ENCODE measurements at places on chromosomes 6 and 20.

DNA sequence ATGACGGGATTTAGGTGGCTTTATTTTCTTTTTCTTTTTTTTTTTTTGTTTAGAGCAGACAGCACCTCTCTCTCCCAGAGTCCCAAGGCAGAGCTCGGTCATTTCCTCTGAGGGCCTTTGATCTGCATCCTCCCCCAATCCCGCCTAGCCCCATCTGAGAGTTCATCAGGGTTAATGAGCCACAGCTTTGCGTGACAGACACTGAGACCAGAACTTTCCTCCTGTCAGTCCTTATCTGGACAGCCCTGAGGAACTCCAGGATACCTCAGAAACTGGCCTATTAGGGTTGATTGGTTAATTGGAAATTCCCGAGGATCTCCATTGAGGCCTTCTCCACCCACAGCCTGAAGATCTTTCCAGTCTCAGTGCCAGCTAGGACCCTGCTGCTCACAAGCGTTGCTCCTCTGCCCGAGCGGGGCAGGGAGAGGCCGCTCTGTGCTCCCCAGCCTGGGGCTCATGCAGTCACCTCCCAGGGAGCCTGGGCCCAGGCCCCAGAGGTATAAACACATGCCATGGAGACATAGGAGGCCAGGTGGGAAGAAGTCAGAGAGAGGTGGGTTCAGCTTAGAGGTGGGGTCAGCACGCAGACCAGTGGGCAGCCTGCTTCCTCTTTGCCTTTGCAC is 1.4 kb upstream of the LRRN4 start:
- DNase-seq: no peak

GRCh38 chr6:129959358-129959930 is 58.9 kb upstream of the L3MBTL3 start:
- DNase-seq: no peak

DNA sequence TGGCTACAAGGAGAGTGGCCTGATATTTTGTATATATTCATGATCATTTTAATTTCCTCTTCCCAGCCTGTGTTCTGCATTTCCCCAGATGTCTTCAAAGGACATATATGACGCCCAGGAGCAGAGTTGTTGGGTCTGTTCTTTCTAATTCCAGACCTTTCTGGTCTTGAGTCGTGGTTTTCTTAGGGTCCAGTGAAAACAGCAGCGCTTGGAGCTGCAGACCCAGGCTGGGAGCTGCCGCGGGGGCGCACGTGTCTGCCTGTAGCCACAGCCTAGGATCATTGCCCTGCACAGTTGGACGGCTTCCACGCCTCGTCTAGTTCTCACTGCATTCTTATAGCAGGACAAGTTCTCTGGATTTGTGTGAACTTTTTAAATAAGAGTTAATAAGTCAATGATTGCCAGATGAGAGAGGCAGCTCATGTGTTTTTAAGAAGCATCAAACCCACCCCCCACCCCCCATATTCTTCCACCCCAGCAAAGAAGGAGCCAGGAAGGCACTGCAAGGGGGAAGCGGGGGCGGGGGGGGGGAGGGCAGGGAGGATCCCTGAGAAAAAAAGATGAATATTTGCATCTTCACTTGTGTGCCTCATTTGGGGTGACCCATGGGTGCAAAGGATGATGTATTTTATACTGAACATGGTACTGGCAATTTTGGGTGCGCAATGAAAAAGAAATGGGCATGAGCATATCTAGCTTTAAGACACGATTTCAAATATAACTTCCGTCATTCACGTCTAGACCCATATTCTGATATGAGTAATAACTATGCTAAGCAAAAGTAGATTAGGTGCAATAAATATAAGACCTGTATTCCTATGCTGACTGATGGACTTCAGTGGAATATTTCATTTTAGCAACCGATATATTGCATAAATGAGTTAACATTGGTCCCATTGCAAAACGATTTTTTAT is 160.0 kb downstream of the TBXT start:
- no peak for DNase-seq

- DNase-seq: no peak
Measured at GRCh38 chr20:59804871-59805665, 128.4 kb downstream of the SYCP2 start.

- no peak for DNase-seq
Measured at GRCh38 chr6:100382031-100382430, 82.7 kb downstream of the SIM1 start.

DNA sequence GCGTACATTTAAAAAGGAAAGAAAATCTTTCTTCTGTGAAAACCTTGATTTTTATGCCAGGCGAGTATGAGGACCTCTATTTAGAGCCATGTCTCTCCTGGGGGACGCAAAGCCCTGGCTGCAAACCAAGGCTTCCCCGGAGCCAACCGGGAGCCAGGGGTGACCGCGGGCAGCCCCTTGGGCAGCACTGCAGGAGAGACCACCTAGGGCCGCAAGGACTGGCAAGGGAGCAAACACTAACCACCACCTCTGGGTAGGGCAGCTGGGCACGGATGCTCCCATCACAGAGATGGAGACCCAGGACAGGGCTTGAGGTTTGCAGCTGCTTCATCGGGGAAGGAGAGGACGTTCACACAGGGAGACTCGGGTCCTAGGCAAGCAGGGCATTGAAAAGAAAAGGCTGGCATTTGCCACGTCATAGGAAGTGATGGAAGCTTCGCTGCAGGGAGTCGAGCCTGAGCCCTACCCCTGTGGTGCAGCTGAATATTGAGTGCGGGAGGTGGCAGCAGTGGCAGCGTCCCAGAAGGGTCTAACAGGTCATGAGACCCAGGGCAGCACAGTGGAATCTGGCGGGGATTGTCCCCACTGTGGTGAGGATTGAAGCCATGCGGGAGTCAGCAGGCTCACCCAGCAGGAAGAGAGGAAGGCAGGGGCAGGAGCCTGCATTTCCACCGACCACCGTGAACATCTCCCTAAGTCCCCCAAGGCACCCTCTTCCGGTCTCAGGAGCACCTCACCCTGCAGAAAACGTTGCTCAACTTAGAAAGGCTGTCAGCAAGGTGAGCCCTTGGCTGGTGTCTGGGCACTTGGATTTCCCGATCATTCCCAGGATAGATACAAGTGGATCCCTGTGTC is 156.2 kb upstream of the CST7 start:
- no peak for DNase-seq

DNA sequence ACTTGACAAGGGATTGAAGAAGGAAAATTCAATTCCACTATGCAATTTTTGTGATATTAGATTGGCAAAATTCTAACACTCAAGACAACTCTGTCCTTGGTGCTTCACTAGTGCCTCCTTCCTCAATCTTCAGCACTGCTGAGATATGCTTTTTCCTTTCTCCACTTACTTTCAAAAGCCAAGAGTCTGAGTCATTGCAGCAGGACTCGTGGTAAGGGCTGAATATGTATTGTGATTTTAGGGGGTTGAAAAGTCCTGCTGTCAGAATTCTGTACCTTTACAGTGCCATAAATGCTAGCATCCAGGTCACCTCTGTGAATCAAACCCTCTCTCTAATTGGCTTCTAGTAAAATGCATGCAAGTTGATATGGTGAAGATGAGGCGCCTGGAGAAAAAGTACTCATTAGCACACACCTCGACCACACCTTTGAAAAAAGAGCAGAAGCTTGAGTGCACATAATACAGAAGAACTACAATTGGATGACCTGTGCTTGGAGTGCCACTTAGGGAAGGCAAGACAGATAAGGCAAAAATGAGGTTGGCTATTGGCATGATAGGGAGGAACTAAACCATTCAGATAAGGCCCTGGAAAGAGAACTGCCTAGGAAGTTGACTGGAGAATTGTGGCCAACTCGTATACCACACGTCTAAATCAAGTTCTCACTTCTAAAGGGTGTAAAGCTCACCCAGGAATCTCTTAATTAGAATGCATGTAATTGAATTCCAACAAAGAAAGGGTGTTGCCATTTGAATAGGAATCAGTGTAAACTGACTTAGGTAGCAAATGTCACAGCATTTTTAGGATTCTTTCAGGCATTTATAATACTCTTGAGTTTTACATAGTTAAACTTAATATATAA is 43.6 kb upstream of the FAM83B start:
- no peak for DNase-seq

- no peak for DNase-seq
Measured at GRCh38 chr6:24493945-24494820, 586 bp upstream of the ALDH5A1 start.

- DNase-seq: no peak
Measured at GRCh38 chr6:45486736-45487135, 109.0 kb upstream of the SUPT3H start.

- DNase-seq: no peak
Measured at GRCh38 chr6:118867181-118867580, 26.8 kb upstream of the ASF1A start.

DNA sequence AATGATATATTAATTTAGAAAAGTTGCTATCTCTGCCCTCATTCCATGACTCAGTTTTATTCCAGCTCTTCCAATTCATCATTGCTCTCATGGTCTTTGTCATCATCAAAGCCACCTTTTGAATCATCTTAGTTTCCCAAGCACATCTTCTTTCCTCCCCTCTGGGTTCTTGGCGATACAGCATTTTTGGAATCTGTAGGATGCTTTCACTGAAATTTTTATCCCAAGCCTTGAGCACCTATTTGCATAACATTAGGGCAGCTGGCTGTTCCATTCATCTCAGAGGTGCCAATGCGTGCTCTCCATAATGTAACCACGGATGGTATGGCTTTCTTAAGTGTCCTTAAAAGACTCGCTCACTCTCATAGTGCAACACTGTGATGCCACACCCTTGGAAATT is 100.4 kb downstream of the SNX5 start:
- no peak for DNase-seq

- no peak for DNase-seq
Measured at GRCh38 chr6:18432619-18433018, 45.5 kb downstream of the RNF144B start.

GRCh38 chr6:55818482-55818881 is 56.9 kb downstream of the BMP5 start:
- DNase-seq: no peak

DNA sequence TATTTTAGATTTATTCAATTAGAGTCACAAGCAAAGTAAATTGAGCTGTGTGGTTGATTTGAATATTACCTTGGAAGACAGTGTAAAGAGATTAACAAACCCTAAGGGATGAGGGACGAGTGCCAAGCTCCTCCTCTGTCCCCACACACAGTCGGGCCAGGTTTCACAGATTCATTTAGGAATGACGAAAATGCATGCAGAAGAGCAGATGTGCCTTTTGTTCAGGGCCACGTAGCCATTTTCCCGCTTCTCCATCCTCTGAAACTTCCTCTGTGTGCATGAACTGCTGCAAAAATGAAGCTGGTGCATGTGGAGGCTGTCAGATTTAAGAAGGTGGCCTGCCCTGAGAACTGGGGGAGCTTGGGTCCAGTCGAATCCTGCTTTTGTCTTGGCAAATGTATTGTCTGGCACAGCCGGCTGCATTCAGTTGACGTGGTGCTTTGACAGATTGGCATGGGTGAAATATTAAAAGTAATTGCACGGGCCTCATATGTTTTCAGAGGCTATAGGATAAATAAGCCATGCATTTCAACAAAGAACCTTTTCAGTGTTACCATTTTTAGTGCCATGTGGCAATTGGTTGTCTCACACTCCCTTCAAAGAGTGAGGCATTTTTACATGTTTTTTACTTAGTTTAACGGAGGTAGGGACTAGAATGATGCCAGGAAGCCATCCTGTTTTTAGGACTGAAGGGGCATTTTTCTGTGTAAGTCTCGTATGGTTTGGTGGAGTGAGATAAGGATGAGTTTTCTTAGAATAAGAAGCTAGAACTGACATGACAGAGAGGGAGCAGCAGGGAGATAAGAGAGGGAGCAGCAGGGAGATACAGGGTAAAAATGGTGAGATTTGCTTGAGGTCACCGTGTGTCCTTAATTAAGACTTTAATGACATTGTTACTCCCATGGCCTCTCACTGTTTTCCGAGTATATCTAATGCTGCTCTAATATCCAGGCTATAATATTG is 361.1 kb downstream of the NRN1 start:
- no peak for DNase-seq

DNA sequence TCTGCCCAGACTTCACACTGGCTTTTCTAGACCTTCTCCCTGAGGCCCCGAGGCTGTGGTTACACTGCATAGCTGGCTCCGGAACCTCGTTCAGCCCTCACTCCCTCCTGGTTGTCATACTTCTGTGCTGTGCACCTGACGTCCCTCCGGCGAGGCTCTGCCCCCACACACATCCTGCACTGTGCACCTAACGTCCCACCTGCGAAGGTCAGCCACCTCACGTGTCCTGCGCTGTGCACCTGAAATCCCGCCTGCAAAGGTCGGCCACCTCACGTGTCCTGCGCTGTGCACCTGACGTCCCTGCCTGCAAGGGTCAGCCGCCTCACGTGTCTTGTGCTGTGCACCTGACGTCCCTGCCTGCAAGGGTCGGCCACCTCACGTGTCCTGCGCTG is 111.0 kb upstream of the FRMD1 start:
- DNase-seq: no peak
